Stimulated activated CD8-positive, alpha-beta memory T cell treated with anti-CD3 and anti-CD28 coated beads, Interleukin-4, amount 100 ng/mL, for 4 hours (primary cell): ENCODE measurements at places on chromosomes 13 and 19.

- DNase-seq, result no peak
Measured at GRCh38 chr13:39692660-39693438, 37.4 kb downstream of the COG6 start.

DNA sequence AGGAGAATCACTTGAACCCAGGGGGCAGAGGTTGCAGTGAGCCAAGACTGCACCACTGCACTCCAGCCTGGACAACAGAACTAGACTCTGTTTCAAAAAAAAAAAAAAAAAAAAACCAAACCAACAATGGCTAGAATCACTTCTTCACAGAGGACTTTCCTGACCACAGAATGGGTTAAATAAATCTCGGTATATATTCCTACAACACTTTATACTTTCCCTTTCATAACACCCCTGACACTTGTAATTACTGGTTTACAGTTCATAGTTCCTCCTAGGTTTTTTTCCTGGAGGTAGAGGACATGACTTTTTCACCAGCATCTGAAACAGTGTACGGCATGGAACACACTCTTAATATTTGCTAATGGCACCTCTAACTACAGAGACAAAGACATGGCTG lies 31.4 kb downstream of the ZDHHC20 start:
- no peak for DNase-seq

- no peak for DNase-seq
Measured at GRCh38 chr13:99380921-99381645, 73.9 kb upstream of the GPR183 start.

- no peak for DNase-seq
Measured at GRCh38 chr19:35409191-35409590, 38.3 kb downstream of the GPR42 start.

DNA sequence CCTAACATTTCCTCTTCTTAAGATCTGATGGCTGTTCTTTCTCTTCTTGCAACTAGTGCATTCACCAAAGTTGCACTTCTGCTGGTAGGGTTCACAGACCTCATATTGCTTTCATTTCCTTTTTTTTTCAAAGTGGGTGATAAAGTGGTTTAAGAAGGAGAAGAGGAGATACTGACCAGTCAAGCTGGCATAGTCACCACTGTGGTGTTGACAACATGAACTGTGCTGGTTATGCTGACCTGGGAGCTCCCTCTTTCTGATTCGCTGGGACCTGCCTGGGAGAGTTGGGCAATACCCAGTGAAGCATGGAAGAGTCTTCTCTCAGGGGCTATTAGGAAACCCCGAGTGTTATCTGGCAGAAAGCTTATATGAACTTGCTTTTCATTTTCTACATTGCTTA lies 222.9 kb downstream of the SLITRK5 start:
- DNase-seq, result no peak

- no peak for DNase-seq
Measured at GRCh38 chr19:40718774-40719391, 2.0 kb downstream of the ITPKC start.
